ENCODE measurements at places on chromosomes 12 and 14. TPM values are rescaled to one million over a fixed set of nuclear protein-coding genes. Genes with fewer than 3 reads are reported as not detected.
A peak's percentile ranks its signal among the peaks of the same experiment; 100 is the strongest.

GRCh38 chr12:57940915-57941164, 527 bp upstream of the ATP23 start:
- peak overlapping the region; percentile 91 for H3K27ac ChIP-seq
- peaks cover 26% of the 10 kb centered on the region for H3K4me1 ChIP-seq
- no peaks in the 10 kb centered on the region for H3K27me3 ChIP-seq
- DNase-seq: no peak
- peak overlapping the region; percentile 88 for H3K4me3 ChIP-seq
- H3K36me3 ChIP-seq: no peaks in the 10 kb centered on the region

DNA sequence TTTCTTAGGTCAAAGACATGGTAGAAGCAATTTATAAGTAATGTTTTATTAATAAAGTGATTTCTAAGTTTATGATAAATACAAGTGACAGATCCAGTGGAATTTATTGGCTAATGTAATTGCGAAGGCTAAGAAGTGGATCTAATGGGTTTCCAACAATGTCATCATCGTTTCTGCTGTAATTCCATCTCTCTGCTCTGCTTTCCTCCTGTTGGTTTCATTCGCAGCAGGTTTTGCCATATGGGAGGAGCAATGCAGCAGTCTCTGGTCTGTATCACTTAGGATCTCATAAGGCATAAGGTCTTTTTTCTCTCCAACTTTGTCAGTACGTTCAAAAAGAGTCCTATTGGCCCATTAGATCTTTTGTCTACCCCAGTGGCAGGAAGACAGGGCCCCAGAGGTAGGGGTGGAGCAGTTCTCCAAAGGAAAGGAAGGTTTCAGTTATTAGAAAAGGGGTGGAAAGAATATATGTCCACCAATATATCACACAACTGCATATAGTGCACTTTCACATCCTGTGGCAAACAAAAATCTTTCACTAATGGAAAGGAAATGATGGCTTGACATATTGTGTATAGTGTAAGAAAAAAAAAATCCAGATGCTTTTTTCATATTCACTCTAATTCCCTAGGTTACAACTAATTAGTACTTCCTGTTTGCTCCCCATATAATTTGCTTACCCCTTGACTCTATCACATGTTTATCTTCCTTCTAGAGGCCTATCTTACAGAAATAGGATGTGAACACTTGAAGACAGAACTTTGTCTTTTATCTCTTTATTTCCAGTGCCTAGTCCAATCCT, 451.3 kb downstream of the ZFP36L1 start:
- H3K4me3 ChIP-seq: no peak overlapping the region
- no peaks in the 10 kb centered on the region for H3K36me3 ChIP-seq
- peaks cover 14% of the 10 kb centered on the region for H3K4me1 ChIP-seq
- no peaks in the 10 kb centered on the region for H3K27me3 ChIP-seq
- DNase-seq: no peak

- no peak overlapping the region for H3K27ac ChIP-seq
- H3K4me3 ChIP-seq: no peak overlapping the region
- no peaks in the 10 kb centered on the region for H3K4me1 ChIP-seq
- no peaks in the 10 kb centered on the region for H3K36me3 ChIP-seq
- no peaks in the 10 kb centered on the region for H3K27me3 ChIP-seq
Measured at GRCh38 chr14:51157012-51157411, 62.1 kb upstream of the TRIM9 start.

GRCh38 chr14:58907803-58908202, 270.0 kb downstream of the DACT1 start:
- DNase-seq: no peak
- no peak overlapping the region for H3K4me3 ChIP-seq
- peaks cover 16% of the 10 kb centered on the region for H3K4me1 ChIP-seq
- no peaks in the 10 kb centered on the region for H3K27me3 ChIP-seq
- H3K36me3 ChIP-seq: no peaks in the 10 kb centered on the region

DNA sequence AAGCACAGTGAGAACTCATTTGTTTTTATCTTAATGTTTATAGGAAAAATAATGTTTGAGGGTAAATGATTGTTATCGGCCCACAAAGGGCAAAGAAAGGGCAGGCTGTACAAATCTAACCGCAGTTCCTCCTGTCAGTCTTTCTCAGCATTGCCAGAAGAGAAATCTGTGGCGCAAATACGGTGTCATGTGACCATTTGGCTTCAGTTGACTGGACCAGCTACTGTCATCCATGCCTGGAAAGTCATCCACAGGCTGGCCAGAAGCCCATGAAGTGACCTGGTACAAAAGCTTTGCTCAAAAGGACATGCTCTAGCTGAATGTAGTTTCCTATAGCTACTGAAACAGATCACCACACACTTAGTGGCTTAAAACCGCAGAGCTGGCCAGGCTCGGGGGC, 43.6 kb downstream of the HCAR2 start:
- no peak for DNase-seq
- no peaks in the 10 kb centered on the region for H3K27me3 ChIP-seq
- no peaks in the 10 kb centered on the region for H3K36me3 ChIP-seq
- H3K4me3 ChIP-seq: no peak overlapping the region

GRCh38 chr12:104248444-104248843, 32.9 kb downstream of the TXNRD1 start:
- DNase-seq: no peak
- no peaks in the 10 kb centered on the region for H3K27me3 ChIP-seq
- H3K27ac ChIP-seq: no peak overlapping the region

GRCh38 chr12:30719060-30719459, 23.4 kb upstream of the IPO8 start:
- H3K27ac ChIP-seq: peak overlapping the region; percentile 93
- peaks cover 14% of the 10 kb centered on the region for H3K36me3 ChIP-seq
- no peak for DNase-seq
- no peak overlapping the region for H3K4me3 ChIP-seq
- peaks cover 16% of the 10 kb centered on the region for H3K4me1 ChIP-seq
- H3K27me3 ChIP-seq: no peaks in the 10 kb centered on the region

- no peak overlapping the region for H3K27ac ChIP-seq
- peaks cover 5% of the 10 kb centered on the region for H3K4me1 ChIP-seq
- DNase-seq: no peak
- no peak overlapping the region for H3K4me3 ChIP-seq
- peaks cover 5% of the 10 kb centered on the region for H3K27me3 ChIP-seq
Measured at GRCh38 chr14:88901189-88901588, 76.7 kb downstream of the TTC8 start.

DNA sequence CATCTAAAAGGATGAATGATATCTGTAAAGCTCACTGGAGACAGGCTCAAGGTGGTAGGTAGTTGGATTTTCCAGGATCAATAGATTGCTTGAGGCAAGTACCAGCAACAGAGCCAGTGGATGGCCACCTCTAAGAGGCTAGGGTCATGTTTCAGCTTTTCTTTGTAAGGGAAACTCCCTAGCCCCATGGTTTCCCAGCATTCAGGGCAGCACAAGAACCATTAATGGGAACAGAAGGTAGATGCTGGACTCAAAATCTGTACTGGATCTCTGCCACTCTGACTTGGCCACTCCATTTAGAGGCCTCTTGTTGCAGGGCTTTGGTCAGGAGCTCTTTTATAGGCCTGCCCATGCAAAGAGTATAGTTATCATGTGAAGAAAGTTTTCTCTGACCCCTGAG, 76.1 kb upstream of the DYRK2 start:
- H3K36me3 ChIP-seq: peaks cover 2% of the 10 kb centered on the region
- H3K27me3 ChIP-seq: no peaks in the 10 kb centered on the region
- H3K27ac ChIP-seq: no peak overlapping the region

GRCh38 chr12:57112492-57113294, 1.5 kb upstream of the STAT6 start:
- DNase-seq: no peak
- peak overlapping the region; percentile 99 for H3K27ac ChIP-seq
- peak overlapping the region; percentile 89 for H3K4me3 ChIP-seq
- H3K27me3 ChIP-seq: no peaks in the 10 kb centered on the region
- H3K36me3 ChIP-seq: peaks cover 2% of the 10 kb centered on the region

DNA sequence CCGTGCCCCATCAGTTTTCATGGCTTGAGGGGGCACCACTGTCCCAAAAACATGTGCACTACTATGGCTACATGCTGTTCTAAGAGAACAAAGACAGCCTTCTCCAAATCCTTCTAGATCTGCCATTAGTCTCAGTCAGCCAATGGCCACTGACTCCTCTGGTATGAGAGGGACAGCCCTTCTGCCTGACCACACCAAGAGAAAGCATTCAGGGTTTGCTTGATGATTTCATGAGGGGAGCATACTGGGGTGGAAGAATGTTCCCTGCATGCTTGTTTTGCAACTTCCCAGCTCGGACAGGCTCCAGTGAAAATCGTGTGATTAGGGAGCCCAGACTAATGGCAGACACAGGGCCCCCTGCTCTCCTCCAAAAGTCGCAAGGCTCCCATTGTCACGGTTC, 199.6 kb upstream of the ALG10B start:
- H3K36me3 ChIP-seq: no peaks in the 10 kb centered on the region
- H3K27me3 ChIP-seq: no peaks in the 10 kb centered on the region
- H3K27ac ChIP-seq: no peak overlapping the region

GRCh38 chr14:61640158-61641136, 54.9 kb upstream of the HIF1A start:
- H3K27ac ChIP-seq: no peak overlapping the region
- H3K27me3 ChIP-seq: no peaks in the 10 kb centered on the region
- no peaks in the 10 kb centered on the region for H3K36me3 ChIP-seq
- peaks cover 44% of the 10 kb centered on the region for H3K4me1 ChIP-seq
- no peak overlapping the region for H3K4me3 ChIP-seq

GRCh38 chr14:88986146-88986841, 161.8 kb downstream of the TTC8 start:
- peaks cover 3% of the 10 kb centered on the region for H3K4me1 ChIP-seq
- peaks cover under 1% of the 10 kb centered on the region for H3K27me3 ChIP-seq
- H3K4me3 ChIP-seq: no peak overlapping the region
- no peak for DNase-seq
- H3K36me3 ChIP-seq: no peaks in the 10 kb centered on the region

SPIC gene
- total RNA-seq: not detected

SYT1 gene
- 2.1 TPM for total RNA-seq

HOXC6 gene
- total RNA-seq: not detected

MYO1H gene
- not detected for total RNA-seq

Data from chondrocyte (in vitro differentiated cells).